ENCODE measurements at places on chromosomes 5 and 9.

DNA sequence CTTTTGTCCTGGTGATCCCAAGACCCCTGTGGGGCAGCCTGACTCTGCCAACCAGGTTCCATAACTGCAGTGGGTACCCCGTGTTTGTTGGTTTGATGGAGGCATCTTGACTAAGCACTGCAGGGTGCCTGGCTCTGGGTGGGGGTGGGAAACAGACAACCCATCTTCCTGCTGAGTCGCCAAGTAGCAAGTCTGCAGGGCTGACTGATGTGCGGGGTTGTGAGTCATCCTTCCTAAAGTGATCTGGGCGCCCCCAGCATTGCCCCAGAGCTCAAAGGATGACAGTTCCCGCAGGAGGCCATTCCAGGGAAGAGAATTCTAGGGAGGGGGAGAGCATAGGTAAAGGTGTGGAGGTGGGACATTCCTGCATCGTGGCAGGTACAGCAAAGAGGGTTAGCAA lies 23.5 kb downstream of the DAB2IP start:
- no peak for DNase-seq

GRCh38 chr5:38032149-38032548 lies 192.3 kb upstream of the GDNF start:
- no peak for DNase-seq

GRCh38 chr5:120532835-120533234 lies 68.7 kb downstream of the PRR16 start:
- DNase-seq = no peak

GRCh38 chr5:1026700-1027621 lies 18.4 kb downstream of the NKD2 start:
- no peak for DNase-seq

- DNase-seq = no peak
Observed at GRCh38 chr9:18608371-18608770, 134.4 kb downstream of the ADAMTSL1 start.

GRCh38 chr5:177540438-177540837 lies 13.9 kb downstream of the FAM193B start:
- no peak for DNase-seq

GRCh38 chr5:67246108-67246507 lies 49.5 kb upstream of the CD180 start:
- DNase-seq = no peak

GRCh38 chr5:150401376-150402228 lies 11.1 kb downstream of the CD74 start:
- DNase-seq = no peak

GRCh38 chr9:35960039-35960655 lies 2.2 kb upstream of the OR2S2 start:
- no peak for DNase-seq

DNA sequence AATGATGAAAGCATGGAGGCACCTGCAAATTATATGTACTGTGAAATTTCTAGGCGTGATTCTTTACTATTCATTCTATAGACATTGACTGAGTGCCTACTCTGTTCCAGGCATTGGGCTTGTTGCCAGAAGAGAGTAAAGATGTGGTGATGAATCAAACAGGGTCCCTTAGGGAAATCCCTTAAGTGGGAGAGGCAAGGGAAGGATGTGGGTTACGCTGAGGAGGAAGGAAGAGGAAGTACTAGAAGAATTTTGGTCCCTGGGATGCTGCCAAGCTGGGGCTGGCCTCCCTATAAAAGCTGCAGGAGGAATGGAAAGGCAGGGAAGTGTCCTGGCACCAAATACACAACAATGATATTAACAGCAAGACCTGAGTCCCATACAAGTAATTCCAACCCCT lies 76.7 kb upstream of the SPOCK1 start:
- no peak for DNase-seq

GRCh38 chr5:137758121-137758520 lies 4.0 kb upstream of the HNRNPA0 start:
- DNase-seq = no peak

DNA sequence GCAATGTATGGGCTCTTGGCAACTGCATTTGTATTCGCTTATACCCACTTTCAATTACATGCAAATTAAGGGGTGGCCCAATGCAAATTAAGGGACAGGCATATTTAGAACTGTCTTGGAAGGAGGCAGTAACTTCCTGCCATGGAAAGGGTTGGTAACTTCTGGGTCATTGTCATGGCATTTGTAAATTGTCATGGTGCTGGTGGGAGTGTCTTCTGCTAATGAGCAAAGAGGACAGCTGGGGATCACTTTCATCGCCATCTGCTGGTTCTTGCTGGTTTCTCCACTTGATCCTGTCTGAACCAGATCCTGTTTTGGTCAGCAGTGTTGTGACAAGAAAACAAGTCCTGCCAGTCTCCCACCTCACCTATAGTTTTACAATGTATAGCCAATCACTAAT lies 23.3 kb upstream of the UGT3A2 start:
- no peak for DNase-seq

DNA sequence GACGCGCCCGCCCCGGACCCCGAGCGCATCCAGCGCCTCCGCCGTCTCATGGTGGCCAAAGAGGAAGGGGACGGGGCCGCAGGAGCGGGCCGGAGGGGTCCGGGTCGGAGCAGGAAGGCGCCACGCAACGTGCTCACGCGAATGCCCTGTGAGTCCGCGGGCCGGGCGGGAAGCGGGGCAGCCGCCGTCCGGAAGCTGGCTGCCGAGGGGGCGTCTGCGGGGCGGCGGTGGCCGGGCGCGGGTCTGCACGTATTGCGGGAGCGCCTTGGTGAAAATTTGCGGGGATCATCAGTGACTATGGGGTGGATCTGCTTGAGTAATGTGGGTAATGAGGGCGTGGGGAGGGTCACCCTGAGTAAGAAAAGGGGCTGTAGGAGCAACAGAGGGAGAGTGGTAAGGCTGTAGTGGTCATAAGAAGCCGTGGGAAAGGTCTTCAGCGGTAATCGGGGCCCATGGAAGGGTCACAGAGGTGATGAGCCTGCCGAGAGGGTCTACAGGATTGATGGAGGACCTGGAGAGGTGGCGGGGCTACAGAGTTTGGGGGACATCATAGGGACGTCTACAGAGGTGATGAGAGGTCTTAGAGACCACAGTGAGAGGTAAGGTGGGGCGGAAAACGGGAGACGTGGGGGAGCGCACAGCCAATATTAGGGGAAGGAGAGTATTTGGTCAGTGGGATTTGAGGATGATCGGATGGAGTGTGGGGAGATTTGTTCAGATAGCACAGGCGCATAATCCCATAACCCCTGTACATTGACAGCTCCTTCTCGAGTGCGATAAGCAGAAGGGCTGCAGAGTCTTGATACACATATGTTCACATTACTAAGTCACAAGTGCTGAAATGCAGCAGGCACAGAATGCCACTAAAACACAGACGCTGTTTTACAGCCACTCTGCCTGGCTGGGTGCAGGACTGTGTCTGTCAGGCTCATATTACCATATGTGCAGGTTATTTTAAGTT lies 819 bp downstream of the LSM11 start:
- DNase-seq = no peak

GRCh38 chr9:98360176-98360708 lies 104.8 kb upstream of the TBC1D2 start:
- DNase-seq = no peak

- no peak for DNase-seq
Observed at GRCh38 chr9:69412741-69413150, 87.7 kb downstream of the ENTREP1 start.

DNA sequence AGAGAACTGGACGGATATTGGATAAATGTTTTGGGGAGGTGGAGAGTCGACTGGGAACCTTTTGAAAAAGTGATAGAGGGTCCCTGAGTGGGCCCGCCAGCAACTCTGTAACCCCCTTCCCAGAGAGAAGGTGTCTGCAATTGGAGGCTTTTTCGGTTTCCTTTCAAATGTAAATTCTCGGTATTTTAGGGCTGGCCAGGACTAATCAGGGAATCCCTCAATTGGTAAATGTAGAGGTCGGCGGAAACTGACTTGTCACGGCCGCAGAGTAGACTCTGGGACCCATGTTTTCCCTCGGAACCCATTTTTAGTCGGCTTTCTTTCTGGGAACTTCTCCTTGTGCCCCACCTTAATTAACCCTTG lies 524 bp downstream of the CCNB1 start:
- DNase-seq = no peak

GRCh38 chr5:28809811-28810750 lies 1771.7 kb upstream of the CDH9 start:
- DNase-seq = no peak

- no peak for DNase-seq
Observed at GRCh38 chr5:33588654-33589372, 148.0 kb downstream of the TARS1 start.

- DNase-seq = peak; percentile 61
Observed at GRCh38 chr9:114738581-114739316, 56.8 kb upstream of the TEX48 start.

DNA sequence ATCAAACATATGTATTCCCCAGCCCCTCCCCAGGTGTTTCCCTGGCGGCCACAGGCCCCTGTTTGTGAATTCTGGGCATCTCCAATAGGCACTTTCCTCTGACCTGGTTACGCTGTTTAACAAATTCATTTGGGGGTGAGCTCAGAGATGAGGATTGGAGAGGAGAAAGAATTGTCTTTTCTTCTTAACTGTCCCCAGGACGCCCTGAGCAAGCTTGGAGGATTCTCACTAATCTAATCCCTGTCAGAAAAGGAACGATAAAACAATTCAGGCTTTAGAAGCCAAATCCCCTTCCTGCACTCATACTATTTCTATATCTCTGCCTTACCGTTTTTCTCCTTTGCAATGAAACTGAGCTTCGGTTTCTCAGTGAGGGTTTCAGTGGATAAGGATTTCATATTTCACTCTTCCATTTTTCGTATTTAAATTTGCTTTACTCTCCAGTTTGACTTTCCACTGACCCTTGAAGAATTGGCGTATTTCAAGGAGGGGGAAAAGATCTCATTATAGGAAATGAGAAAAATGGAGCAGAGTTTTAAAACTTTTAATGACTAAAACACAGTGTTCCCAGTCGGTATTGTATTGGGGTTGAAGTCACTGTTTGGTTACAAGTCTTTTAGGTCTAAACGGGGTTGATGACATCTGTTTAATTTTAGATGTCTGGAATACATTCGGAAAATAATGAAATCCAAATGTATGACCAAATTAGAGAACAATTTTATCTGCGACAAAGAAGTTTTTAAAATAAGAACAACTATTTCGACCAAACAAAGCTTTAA lies 180.1 kb downstream of the MACROH2A1 start:
- DNase-seq = no peak

GRCh38 chr5:123951582-123951977 lies 439.6 kb downstream of the CSNK1G3 start:
- no peak for DNase-seq

DNA sequence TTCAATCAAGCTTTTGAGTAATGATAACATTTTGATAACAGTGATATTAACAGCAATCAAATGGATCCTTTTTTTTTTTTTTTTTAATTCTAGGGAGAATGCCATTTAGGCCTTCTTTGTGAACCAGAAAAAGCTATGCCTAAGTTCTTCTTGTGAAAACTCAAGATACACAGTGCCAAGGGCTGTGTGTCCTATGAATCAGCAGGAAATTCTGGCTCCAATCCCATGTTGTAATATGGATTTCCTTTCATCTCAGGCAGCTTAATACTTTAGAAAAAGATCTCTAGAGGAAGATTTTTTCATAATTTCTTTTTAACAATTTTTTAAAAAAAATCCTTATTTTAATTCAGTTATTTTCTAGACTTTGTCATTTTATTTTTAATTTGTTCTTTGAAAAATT lies 96.1 kb downstream of the NUDT12 start:
- no peak for DNase-seq

- DNase-seq = no peak
Observed at GRCh38 chr5:98723061-98723460, 50.4 kb upstream of the RGMB start.

DNA sequence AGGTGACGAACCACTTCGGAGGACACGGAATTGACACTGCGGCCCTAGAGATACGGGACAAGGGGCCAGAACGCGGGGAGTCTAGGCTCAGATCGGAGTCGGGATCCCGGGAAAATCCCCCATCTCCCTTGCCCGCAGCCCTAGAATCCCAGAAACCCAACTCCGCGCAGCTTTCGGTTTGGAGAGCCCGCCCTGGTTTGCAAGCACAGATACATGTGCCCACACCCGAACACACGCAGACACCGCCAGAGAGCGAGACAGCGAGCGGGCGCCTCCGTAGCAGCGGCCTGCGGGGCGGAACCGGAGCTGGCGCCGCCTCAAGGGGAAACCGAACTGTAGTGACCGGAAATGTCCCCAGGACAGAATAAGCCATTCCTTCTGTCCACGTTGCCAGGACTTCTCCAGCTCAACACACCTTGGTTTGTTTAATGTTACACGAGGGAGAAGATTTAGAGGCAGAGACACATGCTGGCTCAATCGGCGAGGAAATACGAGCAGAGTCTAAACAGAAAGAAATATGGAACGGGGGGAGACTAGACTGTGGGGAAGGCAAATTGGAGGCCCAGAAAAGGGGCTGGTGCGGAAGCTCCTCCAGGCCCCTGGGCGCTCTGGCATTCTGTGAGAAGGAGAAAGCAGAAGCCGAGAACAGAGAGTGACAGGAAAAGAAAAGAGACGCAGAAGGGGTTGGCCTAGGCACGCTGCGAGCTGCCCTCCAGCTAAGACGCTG lies 2.9 kb upstream of the PAX5 start:
- no peak for DNase-seq

DNA sequence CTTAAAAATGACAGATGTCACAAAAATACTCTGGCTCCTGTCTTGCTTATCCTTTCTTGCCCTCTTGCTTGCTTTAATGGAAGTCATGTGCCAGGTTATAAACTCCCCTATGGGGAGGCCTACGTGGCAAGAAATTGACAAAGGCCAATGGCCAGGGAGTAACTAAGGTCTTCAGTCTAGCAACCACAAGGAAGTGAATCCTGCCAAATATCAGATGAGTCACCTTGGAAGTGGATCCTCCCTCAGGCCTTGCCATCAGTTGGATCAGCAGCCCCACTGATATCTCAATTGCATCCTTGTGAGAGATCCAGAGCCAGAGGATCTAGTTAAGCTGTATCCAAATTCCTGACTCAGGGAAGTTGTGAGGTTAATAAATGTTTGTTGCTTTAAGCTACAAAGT lies 82.8 kb downstream of the CAAP1 start:
- DNase-seq = no peak

- no peak for DNase-seq
Observed at GRCh38 chr9:134063571-134064450, 4.0 kb downstream of the BRD3 start.

DNA sequence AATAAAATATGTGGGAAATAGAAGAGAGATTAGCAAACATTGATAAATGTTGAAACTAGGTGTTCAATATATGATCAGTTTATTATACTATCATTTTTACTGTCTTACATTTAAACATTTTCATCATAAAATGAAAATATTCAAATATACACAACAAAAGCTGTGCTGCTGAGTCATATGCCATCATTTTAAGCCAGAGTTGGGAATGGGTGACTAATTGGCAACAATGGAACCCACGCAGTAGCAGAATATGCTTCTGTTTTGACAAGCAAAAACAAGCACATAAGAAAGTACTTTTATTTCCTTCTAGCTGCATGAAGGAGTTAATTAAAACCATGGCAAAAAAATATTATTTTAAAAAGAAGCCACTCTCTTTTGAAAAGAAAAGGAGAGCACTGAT lies 340.0 kb upstream of the EDIL3 start:
- no peak for DNase-seq

Measured in T-cell (primary cell).